Effector memory CD4-positive, alpha-beta T cell (primary cell): ENCODE measurements at places on chromosomes 12 and 14.

- DNase-seq: no peak
Measured at GRCh38 chr12:30200864-30201263, 417.1 kb upstream of the TMTC1 start.

DNA sequence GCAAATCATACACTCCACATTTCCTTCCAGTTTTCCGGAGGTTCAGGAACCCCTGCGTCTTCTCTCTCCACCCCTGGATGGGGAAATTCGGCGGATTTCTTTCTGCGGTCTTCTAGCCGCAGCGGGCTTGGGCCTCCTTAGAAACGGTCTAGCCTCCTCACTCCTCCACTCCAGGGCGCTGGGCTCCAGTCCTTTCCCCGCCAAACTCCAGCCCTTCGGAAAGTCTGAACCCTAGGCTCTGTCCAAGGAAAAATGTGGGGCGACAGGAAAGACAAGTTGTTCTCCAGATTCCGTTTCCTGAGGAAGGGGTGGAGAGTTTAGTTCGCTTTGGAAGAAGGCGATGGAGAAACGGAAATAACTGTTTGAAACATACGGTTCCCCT, 1.4 kb upstream of the HOXC10 start:
- DNase-seq: no peak

DNA sequence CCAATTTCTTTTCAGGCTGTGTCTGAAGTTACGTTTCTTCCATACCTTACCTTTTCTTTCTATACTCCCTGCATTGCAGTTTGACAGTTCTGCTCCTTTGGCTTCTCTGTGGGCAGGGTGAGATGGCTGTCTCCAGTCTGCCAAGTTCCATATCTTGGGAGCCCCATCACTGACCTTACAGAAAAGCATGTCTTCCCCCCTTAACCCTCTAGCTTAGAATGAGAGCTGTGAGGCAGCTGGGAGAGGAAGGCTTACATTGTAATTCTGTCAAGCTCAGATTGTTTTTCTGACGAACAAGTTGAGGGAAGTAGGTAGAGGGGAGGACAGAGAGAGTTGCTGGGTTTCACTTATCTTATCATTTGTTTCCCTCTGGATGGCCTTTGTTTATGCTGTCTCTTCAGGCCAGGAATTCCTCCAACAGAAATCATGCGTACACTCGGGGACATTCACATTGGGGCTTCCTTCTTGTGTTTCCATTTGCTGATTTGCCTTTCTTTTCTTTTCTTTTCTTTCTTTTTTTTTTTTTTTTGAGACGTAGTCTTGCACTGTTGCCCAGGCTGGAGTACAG, 9.3 kb downstream of the DAAM1 start:
- no peak for DNase-seq

- DNase-seq: no peak
Measured at GRCh38 chr14:43003845-43004244, 1397.2 kb downstream of the LRFN5 start.

GRCh38 chr12:52836042-52836466, 1.9 kb upstream of the KRT79 start:
- no peak for DNase-seq

DNA sequence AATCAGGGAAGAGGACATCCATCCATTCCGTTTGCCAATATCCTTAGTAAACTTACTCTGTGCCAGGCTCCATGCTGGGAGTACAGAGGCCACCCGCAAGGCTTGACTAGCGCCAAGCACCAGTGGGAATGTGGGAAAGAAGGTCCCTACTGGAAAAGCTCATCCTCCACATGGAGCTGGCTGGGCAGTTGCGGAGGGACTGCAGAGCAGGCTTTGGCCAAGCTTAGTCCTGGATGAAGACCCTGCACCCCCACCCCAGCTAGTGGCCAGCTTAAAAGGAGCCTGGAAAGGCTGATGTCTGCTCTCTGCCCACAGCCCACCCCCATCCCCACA, 22.4 kb upstream of the EIF2B2 start:
- DNase-seq: no peak

GRCh38 chr12:129788506-129789084, 115.2 kb downstream of the TMEM132D start:
- no peak for DNase-seq

DNA sequence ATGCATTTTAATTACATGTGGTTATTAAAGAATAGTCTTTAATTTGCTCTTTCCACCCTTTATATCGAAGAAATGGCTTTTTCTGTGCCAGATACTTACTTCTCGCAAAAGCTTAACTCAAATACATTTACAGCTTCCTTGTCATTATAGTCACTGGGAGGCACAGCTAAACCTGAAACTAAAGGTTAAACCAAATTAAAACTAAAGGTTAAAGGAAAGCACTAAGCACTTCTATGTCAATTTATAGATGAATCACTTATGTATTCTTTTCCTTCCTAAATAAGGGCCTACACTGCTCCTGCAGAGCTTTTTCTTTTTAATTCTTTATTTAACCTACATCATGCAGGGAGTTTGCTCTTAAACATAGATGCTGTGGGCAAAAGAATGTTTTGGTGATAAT, 9.1 kb downstream of the C14orf93 start:
- DNase-seq: no peak

- no peak for DNase-seq
Measured at GRCh38 chr12:116278279-116278626, 760 bp upstream of the MED13L start.
